ENCODE measurements at places on chromosomes 16 and 17.

- DNase-seq: no peak
Observed at GRCh38 chr16:10575506-10576130, 4.8 kb downstream of the EMP2 start.

DNA sequence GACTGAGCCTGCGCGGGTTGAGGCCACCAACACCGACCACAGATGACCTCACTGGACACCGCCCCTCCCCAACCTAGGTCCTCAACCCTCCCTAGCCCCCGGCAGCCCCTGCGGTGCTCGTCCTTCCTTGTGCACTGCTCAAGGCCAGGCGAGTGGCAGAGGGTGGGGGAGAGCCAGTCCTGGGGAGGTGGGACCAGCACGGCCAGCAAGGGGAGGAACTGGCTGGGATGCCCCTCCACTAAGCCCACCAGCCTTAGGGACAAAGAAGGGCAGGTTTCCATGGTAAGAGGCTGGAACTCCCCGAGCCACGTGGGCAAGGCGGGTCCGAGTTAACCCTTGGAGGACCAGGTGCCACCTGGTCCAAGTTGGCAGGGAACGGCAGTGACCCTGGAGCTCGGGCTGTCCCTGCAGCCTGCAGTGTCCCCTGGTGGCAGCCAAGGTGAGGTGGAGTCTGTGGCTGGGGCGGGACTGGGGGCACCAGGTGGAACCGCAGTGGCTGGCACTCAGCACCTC lies 9.2 kb downstream of the FSCN2 start:
- DNase-seq: no peak

- no peak for DNase-seq
Observed at GRCh38 chr16:3879258-3879886, 1.1 kb downstream of the CREBBP start.

DNA sequence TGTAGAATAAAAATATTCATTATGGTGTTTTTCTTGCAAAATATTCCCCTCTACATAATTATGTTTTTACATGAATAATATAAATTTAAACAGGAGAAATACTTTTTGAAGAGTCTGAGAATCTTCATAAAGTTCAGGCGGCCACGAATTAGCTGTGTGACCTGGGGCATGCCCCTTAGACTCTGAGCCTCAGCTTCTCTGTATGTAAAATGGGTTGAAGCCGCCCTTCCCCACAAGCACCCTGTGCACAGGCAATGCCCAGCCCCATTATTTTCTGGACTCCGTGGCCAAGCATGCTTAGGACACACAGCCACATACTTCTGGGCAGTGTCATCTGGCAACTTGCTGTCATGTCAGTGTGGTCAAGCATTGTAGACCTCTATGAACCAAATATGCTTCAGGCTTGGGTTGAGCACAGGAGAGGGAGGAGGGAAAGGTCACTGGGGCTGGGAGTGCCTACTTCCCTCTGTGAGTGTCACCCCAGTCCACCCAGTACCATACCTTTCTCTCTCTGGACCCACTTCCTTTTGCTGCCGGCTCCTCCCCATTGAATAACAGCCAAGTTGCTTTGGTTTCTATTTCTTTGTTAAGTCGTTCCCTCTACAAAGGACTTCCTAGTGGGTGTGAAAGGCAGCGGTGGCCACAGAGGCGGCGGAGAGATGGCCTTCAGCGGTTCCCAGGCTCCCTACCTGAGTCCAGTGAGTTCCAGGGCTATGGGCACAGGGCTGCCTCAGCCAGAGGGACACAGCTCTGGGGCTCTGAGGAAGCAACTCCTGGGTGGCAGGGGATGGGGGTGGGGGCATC lies at the start of gene LGALS9:
Gene LGALS9 (plus strand): TSS at position 582 of the 804 bp plus-strand sequence. CDS start 78 bp downstream, at position 660.
- DNase-seq: no peak

GRCh38 chr16:86554599-86554916 lies 477 bp downstream of the MTHFSD start:
- DNase-seq: no peak

DNA sequence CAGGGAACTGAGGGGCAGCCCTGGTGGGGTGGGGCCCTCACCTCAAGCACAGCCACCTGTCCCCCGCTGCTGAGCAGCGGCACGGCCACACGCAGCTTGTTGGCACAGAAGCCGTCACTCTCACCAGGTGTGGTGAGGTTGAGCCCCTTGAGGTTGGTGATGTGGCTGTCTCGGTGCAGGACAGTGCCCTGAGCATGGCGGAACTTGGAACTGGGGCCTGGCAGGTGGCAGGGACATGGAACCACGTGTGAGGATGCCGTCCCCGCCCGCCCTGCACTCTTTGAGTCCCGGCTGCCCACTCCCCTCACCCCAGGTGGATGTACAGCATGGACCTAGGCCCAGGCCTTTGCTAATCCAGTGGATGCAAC lies 9.7 kb upstream of the VASN start:
- no peak for DNase-seq

GRCh38 chr17:16085066-16085699 lies 85.6 kb downstream of the TTC19 start:
- no peak for DNase-seq

GRCh38 chr16:25271421-25271820 lies 13.8 kb upstream of the ZKSCAN2 start:
- no peak for DNase-seq

DNA sequence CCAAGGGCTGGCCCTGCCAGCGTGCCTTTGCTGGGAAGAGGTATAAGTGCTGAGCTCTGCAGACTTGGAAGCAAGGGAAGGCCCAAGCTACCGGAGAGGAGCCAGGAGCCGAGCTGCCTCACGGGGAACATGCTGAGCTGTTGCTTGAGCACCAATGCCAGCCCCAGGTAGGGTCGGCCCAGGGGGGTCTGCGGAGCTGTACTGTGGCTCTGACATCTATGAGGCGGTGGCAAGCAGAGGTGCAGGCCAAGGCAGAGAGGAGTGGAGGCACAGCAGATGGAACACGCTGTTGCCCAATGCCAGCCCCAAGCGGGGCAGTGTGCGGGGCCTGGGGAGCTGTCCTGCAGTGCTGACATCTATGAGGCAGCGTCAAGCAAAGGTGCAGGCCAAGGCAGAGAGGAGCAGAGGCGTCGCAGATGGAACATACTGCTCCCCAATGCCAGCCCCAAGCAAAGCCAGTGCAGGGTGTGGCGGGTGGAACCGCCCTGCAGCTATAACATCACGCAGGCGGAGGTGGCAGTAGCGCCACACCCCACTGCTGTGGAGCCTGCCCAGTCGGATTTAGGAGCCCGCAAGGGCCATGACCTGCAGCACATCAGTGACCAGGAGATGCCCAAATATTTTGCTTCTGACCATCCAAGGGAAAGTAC lies 10.0 kb downstream of the GGA2 start:
- no peak for DNase-seq

DNA sequence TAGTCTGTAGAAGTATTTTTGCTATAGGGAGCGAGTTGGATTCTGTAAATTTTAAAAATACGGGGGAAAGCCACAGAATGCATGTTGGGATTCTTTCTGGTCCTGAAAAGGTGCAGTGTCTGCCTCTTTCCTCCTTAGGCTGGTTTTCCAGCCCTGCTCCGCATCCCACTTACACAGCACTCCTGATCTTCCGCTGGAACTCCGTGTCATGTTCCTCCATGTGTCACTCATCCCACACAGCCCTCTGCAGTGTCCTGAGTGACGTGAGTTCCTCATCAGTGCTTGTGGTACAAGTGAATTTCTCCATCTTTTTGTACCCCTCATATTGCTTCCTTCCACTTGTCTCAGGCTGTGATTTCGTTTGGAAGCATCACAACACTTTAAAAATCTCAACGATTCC lies 34.5 kb downstream of the COX10 start:
- DNase-seq: no peak

DNA sequence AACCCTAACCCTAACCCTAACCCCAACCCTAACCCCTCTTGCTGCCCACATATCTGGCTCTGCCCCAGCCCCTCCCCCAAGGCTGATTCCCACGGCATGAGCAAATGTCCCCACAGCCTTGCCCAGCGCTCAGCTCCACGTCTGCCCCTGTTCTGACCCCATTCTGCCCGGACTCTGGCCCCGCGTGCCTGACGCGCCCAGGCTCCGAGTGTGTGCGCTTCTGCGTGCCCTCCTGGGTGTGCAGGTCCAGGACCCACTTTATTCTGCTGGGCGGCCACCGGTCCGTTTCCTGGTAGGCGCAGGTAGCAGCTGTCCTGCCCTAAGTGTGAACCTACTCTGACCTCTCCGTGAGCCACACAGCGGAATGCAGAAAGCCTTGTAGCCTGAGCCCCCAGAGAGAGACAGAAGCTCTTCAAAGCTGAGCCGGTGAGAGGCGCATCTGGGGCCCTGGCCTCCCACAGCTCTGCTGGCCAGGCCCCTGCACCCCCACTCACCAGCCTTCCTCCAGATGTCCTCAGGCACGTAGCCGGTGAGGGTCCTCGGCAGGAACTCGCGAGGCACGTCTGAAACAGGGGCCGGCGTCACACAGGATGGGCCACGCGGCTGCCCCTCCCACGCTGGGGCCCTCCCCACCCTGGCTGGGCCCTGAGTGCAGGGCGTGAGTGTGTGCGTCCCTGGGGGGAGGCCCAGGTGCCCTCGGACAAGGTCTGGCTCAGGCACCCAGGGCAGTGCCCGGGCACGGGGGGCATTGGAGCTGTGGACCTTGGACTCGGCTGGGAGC lies 14.0 kb upstream of the PABPN1L start:
- DNase-seq: no peak

DNA sequence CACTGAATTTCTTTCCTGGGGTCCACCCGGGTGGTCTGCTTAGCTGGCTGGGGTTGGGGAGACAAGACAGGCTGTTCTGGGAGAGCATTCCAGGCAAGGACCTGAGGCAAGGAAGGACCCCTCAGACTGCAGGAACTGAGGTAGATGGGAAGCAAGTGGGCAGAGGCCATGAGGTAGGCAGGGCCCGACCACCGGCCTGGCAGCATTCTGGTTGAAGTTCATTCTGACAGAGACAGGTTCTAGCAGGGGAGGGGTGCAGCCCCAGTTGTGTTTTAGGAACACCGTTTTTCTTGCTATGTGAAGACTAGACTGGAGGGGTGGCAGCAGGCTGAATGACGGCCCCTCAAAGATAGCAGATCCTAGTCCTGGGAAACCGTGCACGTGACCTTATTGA lies 17.5 kb downstream of the B9D1 start:
- DNase-seq: no peak

GRCh38 chr16:19033761-19034160 lies 33.7 kb upstream of the COQ7 start:
- no peak for DNase-seq

DNA sequence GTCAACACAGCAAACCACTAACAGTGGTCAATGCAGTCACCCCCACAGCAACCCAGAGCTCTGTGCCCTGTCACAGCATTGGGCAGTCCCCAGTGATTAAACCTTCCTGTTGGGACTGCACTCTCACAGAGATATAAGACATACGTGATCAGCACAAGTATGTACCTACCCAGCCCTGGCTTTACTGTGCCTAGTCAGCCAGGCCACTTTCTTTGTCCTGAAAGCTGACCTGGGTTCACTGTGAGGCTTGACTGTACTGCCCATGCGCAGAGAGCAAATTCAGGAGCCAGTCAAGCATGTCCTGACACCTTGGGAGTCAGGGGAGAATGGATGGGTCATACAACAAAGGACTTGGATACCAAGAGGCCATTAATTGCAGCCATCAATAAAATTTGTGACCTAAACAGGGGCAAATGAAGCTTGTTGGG lies 10.9 kb upstream of the TMEM170A start:
- no peak for DNase-seq

- no peak for DNase-seq
Observed at GRCh38 chr16:63244631-63245030, 1208.4 kb upstream of the CDH8 start.

DNA sequence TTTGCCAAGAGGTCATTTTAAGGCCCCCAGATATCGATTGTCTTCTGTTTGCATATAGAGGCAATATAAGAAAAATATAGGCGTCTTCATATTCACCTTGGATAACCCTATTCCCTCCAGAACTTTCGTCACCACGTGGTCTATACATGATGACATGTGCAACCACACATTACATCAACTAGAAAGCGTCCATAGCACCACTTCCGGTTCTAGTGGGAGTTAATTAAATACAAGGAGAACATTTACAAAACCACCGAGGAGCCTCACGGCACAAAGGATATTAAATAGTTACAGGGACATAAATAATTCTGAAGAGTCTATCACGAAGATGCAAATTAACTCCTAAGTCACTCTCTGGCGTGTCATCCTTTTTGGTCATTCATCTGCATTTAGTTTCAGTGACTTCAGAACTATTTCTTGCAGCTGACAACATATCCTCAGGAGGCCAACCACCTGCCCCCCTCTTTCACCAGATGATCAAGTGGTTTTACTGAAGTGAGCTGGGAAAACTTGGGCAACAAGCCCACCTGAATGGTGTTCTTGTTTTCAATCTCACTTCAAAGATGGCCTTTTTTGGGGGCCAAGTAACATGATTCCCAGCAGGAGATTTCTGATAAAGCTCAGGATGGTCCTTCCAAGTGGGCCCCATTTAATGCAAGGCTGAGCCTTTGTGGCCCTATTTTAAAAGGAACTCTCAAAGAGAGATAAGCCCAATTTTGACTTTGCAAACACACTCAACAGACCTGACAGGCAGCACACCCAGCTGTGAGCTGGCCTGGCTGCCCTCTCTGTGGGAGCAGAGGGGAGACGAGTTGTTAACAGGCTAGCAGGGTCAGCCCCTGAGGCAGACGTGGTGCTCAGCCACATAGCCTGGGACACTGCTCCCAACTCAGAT lies 15.3 kb downstream of the CMTM3 start:
- DNase-seq: no peak

GRCh38 chr17:64783556-64784352 lies 121.6 kb upstream of the SMURF2 start:
- no peak for DNase-seq

DNA sequence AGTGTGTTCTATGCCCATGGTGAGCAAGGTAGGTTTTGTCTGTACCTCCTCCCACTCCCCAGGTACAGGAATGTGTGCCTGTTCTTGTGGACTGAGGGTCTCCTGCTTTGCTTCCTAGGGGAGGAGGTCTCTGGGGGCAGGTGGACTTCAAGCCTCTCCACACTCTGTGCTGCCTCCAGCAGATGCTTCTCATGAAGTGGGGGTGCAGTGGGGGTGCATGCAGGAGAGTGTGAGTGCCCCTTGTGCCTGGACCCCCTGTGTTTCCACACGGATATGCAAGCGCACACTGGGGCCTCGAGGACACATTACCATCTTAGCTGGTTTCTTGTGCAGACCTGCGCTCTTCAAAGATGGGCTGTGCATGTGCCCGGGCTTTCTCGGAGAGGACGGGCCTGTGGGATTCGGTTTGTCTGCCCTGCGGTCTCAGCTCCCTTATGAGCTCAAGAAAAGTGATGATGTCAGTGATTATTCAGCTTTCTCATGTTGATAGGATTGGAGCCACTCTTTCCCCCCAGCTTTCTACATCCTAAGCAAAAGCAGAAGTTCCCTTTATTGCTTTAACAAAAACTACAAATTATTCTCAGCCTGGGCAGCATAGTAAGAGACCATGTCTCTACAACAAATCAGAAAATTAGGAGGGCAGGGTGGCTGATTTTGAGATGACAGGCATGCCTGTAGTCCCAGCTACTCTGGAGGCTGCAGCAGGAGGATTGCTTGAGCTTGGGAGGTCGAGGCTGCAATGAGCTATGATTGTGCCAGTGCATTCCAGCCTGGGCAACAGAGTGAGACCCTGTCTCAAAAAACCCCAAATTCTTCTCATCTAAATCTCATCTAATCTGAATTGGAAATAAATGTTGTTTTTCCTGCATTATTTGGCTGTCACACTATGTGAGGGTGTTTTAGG lies 86.8 kb downstream of the RPTOR start:
- no peak for DNase-seq

- no peak for DNase-seq
Observed at GRCh38 chr17:80449930-80450576, 26.4 kb downstream of the NPTX1 start.

All from thoracic aorta (tissue), 2 donors.